NCI-H187 treated with DMSO at 0.1 percent for 48 hours (cell line): ENCODE measurements at places on chromosomes 1 and 21.

DNA sequence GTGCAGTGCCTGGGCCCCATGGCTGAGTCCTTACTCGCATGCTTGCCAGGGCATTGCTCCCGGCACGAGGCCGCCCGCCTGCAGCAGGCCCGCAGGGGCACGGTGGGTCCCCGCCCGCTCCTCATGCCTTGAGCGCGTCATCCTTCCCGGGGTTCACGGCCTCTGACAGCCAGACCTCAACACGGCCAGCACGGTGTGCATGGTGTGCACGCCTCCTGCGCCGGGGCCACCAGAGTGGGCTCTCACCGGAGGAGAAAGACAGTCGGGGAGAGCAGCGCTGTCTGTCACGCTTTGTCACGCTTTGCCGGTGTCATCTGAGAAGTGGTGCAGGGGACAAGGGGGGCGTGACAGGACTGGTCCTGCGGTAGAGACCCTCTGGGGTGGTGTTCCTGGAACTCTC is 11.9 kb upstream of the COL18A1 start:
- no peak for DNase-seq

DNA sequence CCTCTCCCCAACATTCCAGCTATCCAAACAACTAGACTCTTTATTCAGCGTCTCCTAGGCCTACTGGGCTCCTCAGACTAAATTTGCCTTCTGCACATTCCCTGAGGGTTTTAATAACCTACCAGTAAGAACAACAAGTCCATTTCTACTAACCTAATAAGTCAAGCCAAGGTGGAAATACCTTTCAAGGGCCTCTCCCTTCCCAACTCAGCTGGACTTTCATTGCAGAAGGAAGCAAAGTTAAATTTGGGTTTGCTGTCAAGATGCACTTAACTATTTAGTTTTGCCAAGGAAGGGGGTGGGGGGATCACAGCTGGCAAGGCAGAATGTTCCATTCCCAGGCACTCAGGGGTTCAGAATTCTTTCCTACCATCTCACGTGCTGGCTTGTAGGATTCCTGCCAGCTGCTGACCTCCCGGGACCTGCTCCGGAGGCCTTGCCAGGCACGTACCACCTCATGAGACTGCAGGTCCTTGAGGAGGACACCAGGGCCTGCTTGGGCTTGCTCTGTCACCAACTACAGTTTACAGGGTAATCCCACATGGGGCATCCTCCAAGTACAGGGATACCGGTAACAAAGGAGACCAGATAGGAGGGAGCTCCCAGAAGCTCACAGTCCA is 29.8 kb downstream of the SLC30A1 start:
- DNase-seq: no peak

- no peak for DNase-seq
Measured at GRCh38 chr1:169202791-169203665, 96.5 kb downstream of the ATP1B1 start.

DNA sequence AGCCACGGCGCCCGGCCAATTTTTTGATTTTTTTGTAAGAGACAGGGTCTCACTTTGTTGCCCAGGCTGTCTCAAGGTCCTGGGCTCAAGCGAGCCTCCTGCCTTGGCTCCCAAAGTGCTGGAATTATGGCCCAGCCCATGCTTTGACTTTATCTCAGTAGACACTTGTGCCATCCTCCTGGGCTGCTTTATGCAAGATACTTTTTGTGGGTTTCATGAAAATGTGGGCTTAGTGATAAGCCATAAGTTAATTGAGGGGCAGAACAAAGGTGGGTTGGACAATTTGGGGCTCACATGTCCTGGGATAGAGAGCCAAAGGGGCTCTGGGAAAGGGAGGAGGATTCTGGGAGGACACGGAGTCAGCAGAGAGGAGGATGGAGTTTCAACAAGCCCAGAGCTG is 22.0 kb downstream of the ALPL start:
- DNase-seq: no peak

DNA sequence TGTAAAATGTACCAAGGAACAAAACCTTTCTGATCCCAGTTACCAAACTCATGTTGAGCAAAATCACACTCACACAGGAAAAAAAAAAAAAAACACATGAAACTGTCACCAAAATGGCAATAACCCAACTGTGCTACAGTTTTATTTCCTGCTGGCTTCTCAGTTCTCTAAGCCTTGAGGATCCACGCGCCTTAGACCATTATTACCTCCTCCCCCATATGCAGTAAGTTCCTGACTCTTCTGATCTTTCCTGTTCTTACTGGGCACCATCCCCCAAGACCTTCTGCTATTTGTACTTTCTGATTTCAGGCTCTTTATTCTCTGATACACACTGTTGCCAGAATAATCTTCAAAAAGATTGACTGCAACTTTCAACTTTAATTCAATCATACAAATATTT is 79.6 kb downstream of the SLC45A1 start:
- no peak for DNase-seq

- DNase-seq: no peak
Measured at GRCh38 chr1:7458946-7459345, 312.1 kb upstream of the VAMP3 start.

DNA sequence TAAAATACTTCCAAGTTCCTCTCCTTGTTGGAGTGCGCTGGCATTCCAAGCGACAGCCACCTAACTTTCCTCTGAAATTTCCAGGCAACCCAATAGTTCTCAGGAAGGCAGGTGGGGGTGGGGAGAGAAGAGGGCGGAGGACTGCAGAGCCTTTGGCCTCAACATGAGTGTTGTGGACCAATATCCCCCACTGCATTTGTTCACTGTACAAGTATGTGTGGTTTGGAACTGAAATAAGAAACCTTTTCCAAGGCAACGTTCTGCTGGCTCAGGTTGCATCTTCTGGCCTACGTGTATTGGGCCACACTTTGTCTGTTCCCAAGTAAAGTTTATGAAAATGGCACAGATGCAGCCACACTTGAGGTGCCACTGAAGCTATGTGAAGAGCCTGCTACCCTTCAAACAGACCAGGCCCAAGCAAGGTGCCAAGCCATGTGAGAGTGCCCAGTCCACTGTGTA is 153.4 kb downstream of the DHRS3 start:
- DNase-seq: no peak

DNA sequence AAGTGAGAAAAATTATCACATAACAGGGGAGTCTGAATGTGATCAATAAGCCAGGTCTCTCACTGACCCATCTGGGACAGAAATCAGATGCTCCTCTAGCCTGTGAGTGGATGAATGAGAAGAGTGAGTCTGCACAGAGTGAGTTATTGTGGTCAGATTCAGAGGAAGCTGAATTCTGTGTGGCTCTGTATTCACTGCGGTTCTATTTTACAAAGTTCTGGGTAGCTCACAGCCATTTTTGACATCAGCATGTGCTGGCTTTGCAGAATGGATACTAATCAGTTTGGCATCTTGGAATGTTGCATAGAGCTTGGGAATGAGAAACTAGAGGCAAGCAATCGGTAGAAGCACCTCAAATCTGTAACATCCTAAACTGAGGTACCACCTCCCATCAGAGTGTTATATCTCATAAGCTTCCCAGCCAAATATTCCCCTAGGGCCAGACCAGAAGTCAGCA is 3.8 kb downstream of the COLGALT2 start:
- DNase-seq: no peak

DNA sequence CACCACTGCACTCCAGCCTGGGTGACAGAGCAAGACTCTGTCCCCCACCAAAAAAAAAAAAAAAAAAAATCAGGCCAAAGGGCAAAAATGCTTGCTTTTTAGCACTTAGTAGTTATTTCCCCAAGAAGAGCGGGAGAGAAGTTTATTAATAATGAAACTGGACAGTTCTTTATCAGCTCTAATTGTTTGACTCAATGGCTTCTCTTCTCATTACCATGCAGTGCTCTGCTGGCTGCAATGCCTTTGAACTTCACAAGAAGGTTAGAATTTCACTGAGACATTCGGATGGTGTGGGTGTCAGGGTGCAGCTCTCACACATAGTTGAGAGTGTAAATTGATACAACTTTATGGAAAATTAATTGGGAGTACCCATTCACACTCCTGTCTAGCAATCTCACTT is 63.7 kb downstream of the EDARADD start:
- DNase-seq: no peak

DNA sequence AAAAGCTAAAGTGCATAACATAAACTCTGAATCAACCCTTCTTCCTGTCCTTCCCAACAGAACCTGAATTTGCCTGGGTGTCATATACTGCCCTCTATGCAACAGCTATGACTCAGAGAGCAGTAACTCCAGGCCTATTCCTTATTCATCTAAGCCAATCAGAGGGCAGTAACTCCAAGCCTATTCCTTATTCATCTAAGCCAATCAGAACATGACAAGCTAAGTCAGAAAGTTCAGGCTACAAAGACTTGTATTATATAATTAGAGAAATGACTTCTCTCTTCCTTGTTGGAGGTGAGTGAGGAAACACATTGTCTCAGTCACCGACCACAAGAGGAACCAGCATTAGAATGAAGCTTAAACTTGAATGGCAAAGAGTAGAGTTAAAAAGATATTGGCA is 26.2 kb upstream of the TADA1 start:
- no peak for DNase-seq

DNA sequence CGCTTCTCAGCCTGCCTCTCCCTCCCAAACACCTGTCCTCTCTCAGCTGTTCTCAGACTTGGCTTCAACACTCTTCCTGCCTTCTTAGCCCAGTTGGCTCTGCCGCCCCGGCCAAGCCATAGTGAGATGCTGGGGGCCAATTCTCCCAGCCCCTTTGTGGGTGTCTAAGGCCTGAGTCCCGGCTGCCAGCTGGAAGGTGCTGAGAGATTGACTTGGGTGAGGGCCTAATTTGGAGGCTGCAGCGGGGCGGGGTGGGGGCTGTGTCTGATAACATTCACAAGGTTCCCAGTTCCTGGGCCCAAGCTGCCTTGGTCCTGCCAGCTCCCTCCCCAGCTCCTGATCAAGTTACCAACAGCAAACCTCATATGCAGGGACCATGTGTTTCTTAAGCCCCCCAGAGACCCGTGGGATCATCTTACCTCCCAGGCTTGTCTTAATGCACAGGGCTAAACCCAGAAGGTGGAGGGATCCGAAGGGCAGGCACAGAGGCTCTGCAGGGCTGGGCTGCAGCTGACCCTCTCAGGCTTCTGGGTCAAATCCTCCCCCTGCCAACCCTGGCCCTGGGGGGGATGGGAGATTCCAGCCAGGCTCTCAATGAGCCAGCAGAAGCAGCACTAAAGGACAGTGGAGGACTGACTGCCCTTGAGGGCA is 9.8 kb downstream of the INKA2 start:
- DNase-seq: no peak

DNA sequence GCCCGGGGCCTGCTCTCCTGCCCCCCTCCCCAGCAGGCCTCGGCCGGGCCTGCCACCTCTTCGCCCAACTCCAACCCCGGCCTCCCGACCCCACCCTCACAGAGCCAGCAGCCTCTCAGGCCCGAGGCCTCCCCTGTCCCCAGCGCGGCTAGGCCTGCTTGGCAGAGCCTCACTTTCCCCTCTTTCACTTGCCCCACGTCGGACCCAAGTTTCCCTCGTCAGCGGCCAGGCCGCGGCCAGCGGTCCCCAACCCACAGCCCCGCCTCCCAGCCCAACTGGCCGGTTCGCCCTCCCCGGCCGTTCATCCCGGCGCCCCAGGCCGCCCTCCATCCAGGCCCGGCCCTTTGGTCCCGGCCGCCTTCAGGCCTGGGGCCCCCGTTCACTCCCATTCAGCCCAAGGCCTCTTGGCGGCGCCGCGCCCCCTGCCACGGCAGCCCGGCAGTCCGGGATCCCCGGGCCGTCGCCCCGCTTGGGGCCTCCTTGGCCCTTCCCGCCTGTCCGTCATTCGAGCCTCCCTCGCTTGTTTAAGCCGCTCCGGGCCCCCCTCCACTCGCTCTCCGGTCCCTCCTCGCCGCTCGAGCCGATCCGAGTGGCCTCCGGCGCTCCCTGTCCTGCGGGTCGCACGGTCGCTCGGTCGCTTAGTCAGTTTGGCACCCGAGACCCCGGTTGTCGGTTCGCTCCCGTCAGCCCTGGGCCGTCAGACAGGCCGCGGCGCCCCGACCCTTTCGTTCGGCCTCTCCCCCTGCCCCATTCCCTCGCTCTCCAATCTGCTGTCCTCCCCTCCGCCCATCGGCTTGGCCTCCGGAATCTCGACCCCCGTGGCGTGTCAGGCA is 1.4 kb downstream of the LRRC41 start:
- no peak for DNase-seq

GRCh38 chr1:152110860-152111514 is 4.3 kb downstream of the TCHH start:
- no peak for DNase-seq

GRCh38 chr1:19407494-19408096 is 77.7 kb downstream of the CAPZB start:
- no peak for DNase-seq

DNA sequence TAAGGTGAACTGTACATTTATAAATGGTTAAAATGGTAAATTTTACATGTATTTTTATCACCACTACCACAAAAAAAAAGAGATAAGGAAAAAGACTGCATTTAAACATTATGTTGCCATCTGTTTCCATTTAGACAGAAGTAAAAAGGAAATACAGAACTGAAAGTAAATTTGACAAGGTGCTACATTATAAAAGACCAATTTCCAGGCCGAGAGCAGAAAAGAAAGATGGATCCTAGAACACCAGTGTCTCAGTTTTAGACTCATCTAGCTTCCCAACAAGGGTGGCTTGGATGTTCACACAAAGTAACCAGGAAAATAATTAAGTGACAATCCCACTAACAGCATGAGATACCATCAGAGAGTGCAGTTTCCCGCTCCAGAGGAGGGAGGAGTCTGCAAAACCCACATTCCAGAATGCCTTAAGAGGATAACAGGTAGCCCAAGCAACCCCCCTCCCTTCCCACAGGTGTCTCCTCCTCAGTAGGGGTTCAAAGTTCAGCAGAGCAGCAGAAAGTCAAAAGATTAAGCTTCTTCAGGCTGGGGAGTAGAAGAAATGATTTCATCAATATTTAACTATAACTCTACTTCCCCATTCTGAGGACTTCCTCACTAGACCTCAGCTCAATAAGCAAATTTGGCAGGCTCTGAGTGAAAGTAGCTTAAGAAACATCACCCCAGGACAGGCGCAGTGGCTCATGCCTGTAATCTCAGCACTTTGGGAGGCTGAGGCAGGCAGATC is 11.8 kb downstream of the TPM3 start:
- no peak for DNase-seq

GRCh38 chr1:199859491-199859933 is 168.0 kb upstream of the NR5A2 start:
- no peak for DNase-seq

DNA sequence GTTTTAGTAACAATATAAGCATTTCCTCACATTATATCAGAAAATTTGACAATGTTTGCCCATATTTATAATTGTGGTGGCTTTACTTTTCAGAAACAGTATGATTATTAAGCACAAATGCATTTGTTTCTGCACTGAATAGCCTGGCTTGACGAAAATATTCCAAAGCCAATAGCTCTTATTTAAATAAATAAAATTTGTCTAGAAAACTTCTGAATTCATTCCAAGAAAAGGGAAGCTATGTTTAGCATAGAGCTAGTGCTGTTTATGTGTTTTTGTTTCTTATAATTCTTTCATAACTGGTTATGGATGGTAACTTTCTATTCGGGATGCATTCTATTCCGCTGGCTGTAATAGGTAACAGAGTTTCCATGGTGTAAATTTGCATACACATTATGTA is 268.6 kb downstream of the PTBP2 start:
- DNase-seq: no peak

DNA sequence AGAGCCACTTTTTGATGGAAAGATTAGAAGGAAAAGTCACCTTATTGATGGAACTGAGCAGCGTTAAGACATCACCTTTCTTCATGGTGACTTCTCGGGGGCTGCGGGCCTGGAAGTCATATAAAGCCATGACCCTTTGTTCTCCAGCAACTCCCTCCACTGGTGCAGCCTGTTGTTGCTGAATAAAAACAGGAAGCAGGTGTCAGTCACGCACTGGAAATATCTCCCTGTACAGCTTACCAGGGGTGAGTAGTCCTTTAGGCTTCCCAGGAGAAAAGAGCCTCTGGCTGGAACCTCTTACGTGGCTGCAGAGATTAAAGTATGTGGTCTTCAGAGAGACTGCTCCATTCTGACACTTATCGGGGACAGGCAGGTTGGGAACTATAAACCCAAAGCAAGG is 31.9 kb downstream of the SPTA1 start:
- DNase-seq: no peak
